ENCODE measurements at places on chromosomes 5 and 9. TPM values are rescaled to one million over a fixed set of nuclear protein-coding genes. Genes with fewer than 3 reads are reported as not detected.

- DNase-seq, result no peak
- no peaks in the 10 kb centered on the region for H3K4me1 ChIP-seq
Observed at GRCh38 chr5:16983972-16984371, 47.9 kb upstream of the MYO10 start.

GRCh38 chr9:87464992-87465378, 32.7 kb upstream of the DAPK1 start:
- no peaks in the 10 kb centered on the region for H3K36me3 ChIP-seq
- H3K27me3 ChIP-seq, result no peaks in the 10 kb centered on the region
- H3K4me3 ChIP-seq, result no peak overlapping the region
- H3K27ac ChIP-seq, result no peak overlapping the region
- DNase-seq, result no peak

DNA sequence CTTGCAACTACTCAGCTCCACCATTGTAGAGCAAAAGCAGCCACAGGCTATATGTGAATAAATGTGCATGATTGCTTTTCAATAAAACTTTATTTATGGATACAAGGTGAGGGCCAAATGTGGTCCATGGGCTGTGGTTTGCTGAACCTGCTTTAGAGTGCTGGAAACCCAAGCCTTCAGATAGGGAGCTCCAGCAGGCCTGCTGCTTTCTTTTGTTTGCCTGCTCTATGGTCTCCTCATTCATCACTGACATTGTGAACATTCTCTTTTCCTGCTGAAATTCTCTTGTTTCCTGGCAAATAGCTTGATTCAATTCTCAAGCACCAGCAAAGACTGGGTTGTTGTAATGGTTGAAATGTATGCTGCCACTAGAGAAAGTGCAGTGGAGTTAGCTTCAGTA, 26.0 kb downstream of the EGFLAM start:
- no peak overlapping the region for H3K27ac ChIP-seq
- DNase-seq, result no peak
- H3K27me3 ChIP-seq, result no peaks in the 10 kb centered on the region
- no peaks in the 10 kb centered on the region for H3K4me1 ChIP-seq
- H3K4me3 ChIP-seq, result no peak overlapping the region

DNA sequence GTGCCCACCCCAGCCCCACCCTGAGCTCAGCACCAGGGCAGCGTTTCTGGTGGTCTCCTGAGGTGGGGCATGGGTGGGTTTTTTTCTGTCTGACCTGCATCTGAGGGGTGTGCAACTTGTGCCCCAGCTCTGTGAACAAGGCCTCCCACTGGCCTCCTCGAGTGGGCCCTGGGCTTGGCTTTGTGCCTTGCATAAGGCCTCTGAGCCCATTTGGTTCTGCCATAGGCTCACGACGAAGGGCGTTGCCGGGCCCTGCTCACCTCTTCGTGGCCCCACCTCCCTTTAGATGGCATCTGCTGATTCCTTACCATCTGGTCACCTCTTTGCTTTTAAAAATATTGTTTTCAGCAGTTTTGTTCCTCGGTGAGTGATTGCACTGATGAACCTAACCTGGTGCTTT, 127.1 kb upstream of the COL5A1 start:
- no peaks in the 10 kb centered on the region for H3K27me3 ChIP-seq
- H3K27ac ChIP-seq, result no peak overlapping the region
- no peak overlapping the region for H3K4me3 ChIP-seq
- H3K4me1 ChIP-seq, result no peaks in the 10 kb centered on the region
- DNase-seq, result no peak

Gene SPATA31E1
- not detected for total RNA-seq

Gene CTXN3
- not detected for total RNA-seq

DNA sequence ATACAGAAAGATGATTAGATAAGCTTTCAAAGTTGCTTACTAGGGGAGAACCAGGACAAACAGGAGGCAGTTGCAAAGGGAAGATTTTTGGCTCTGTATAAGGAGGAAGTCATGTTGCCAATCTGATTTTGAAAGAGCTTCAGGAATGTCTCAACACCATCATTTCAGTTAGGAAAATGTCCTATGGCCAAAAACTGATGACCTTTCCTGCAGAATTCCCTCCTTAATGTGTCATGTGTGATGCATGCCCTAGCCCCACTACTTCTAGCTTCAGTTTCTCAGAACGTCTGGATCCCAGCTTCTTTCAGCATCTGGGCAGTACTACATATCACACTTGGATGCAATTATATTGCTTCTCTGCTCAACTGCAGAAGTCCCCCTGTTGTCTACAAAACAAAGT, 211.5 kb upstream of the NREP start:
- no peaks in the 10 kb centered on the region for H3K36me3 ChIP-seq
- no peaks in the 10 kb centered on the region for H3K27me3 ChIP-seq
- H3K27ac ChIP-seq, result no peak overlapping the region
- H3K4me3 ChIP-seq, result no peak overlapping the region

DNA sequence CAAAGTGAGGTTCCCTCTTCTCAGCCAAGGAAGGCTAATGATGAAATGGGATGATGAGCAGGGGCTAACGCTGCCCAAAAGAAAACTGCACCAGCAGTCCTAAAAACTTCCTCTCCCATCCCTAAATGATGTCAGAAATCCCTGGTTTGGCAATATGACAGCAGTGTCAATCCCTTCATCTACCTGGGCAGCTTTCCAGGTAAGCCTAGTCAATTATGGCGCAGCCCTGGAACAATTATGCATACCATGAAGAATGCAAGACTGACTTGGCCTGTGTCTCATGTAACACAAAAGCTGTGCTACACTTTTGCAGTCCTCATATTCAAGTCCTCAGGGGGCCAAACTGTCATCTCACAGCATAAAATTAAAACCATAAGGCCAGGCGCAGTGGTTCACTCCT, 7.0 kb downstream of the DMGDH start:
- no peak overlapping the region for H3K4me3 ChIP-seq
- no peak for DNase-seq
- H3K4me1 ChIP-seq, result no peaks in the 10 kb centered on the region

DNA sequence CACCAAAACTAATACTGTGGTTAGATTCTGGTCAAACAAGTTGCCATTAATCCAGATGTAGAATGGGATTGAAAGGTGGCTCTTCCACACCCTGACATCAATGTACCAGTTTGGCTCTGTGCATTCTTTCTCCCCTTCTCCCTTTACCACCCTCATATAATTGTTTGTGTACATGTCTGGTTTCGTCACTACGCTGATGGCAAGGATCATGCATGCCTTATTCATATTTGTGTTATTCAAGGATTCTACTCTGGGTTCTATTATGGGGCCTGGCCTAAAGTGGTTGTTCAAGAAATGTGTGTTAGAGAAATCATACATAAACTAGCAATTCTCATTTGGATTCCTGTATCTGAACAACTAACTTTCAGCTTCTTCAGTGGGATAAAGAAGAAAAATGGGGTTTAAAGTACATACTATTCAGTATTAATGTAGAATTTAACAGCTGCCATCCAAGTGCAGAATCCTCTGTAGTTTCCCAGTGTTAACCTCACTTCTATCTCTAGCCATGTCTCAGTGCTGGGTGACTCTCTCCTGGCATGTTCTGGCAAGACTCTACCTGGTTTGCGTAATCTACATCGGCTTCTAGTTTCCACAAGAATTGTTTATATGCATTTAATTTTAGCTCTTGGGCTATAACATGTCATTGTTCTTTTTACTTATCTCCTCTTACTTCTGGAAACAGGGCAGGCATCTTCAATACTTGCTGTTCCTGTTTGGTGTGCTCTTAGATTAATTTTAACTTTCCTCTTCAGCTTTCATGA, 27.9 kb upstream of the CDKN2B start:
- no peaks in the 10 kb centered on the region for H3K36me3 ChIP-seq
- H3K4me1 ChIP-seq, result no peaks in the 10 kb centered on the region
- no peaks in the 10 kb centered on the region for H3K27me3 ChIP-seq
- no peak overlapping the region for H3K27ac ChIP-seq

DNA sequence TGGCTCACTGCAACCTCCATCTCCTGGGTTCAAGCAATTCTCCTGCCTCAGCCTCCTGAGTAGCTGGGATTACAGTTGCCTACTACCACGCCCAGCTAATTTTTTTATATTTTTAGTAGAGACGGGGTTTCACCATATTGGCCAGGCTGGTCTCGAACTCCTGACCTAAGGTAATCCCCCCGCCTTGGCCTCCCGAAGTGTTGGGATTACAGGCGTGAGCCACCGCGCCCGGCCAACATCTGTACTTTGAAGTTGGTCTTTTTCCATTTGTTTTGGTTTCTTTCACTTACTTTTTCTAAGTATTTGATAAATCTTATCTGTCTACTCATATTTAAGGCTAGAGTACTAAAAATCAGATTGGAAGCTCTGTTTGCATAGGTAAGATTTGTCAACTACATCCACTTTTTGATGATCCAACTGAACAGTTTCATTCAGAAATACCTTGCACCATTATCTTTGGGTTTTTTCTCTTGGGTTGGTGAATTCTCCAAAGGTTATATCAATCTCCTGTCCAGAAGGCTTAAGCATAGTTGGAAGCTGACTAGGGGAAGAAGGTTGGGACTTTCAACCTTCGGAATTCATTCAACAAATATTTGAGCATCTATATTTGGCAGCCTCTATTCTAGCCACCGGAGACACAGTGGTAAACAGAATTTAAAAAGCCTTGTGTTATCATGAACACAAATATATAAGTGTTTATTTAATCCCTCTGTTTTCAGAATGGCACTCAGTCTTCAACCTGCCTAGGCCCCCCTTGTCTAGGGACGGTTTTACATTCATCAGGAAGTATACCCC, 489.1 kb downstream of the RAB3C start:
- H3K4me3 ChIP-seq, result no peak overlapping the region
- H3K27ac ChIP-seq, result no peak overlapping the region
- H3K36me3 ChIP-seq, result no peaks in the 10 kb centered on the region
- H3K4me1 ChIP-seq, result no peaks in the 10 kb centered on the region

Gene SLC36A3
- total RNA-seq, result not detected

GRCh38 chr9:18947892-18948339, 85.1 kb downstream of the SAXO1 start:
- H3K4me3 ChIP-seq, result no peak overlapping the region
- H3K36me3 ChIP-seq, result no peaks in the 10 kb centered on the region
- no peaks in the 10 kb centered on the region for H3K27me3 ChIP-seq
- no peaks in the 10 kb centered on the region for H3K4me1 ChIP-seq

Gene GALNT12
- total RNA-seq, result 1.4 TPM

DNA sequence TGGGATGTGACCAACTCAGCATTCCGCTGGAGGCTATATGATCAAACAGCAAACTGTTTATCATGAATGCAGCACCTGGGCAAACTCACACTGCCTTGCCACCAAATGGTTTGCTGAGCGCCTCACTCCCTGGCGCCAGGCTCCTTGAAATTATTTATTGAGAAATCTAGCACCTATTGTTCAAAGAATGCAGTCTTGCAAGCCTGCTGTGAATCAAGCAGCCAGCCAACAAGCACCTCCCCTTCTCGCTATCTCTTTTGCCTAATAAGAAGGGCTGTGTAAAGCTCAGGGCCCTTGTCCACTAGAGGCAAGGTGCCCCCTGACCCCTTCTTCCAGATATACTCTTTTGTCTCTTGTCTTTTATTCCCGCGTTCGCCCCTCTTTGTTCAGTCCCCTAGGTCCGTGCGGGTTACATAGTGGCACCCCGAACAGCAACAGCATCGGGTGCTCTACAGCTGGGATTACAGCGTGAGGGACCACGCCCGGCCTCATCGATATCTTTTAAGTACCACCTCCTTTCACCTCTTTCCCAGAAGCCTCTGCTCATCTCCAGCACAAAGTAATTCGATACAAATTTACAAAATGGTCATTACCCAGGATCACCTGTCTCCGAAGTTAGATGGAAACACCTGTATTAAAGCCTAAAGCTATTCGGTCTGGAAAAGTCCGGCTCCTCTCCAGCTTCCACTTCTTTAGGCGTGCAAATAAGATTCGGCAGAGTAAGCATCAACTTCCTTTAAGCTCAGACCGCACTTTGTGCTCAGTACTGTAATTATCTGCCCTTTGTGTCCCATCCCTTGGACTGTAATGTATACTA, 896 bp downstream of the RIGI start:
- peaks cover 9% of the 10 kb centered on the region for H3K4me1 ChIP-seq
- no peaks in the 10 kb centered on the region for H3K27me3 ChIP-seq
- DNase-seq, result no peak
- H3K4me3 ChIP-seq, result peak overlapping the region; percentile 59
- peak overlapping the region; percentile 85 for H3K27ac ChIP-seq

- H3K4me1 ChIP-seq, result no peaks in the 10 kb centered on the region
- no peak for DNase-seq
- H3K27ac ChIP-seq, result no peak overlapping the region
- no peaks in the 10 kb centered on the region for H3K36me3 ChIP-seq
- H3K27me3 ChIP-seq, result no peaks in the 10 kb centered on the region
- H3K4me3 ChIP-seq, result no peak overlapping the region
Observed at GRCh38 chr5:157172403-157172802, 6.3 kb upstream of the GARIN3 start.

Gene C9
- total RNA-seq, result not detected

DNA sequence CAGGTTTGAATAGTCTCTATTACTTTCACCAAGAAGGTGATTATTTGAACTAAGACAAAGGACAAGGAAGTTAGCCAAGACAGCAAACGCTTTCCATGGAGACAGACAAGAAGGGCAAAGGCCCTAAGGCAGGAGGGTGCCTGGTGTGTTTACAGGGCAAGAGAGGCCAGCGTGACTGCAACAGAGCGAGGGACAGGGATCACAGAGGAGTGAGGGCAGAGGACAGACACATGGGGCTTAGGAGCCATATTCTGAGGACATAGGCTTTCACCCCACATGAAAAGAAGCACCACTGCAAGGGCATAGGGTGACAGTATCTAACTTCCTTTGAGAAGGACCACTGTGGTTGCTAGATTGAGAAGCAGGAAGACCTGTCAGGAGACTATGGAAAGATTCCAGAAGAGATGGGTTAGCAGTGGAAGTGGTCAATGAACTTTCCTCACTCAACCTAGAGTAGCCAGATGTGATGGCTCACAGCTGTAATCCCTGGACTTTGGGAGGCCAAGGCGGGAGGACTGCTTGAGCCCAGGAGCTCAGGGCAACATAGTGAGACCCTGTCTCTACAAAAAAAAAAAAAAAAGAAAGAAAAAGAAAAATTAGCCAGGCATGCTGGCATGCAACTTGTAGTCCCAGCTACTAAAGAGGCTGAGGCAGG, 5.0 kb upstream of the HAVCR1 start:
- no peaks in the 10 kb centered on the region for H3K36me3 ChIP-seq
- DNase-seq, result no peak
- no peaks in the 10 kb centered on the region for H3K27me3 ChIP-seq
- no peak overlapping the region for H3K4me3 ChIP-seq
- H3K4me1 ChIP-seq, result no peaks in the 10 kb centered on the region

GRCh38 chr5:32503261-32503660, 58.7 kb upstream of the ZFR start:
- H3K4me1 ChIP-seq, result peaks cover 12% of the 10 kb centered on the region
- H3K4me3 ChIP-seq, result no peak overlapping the region
- DNase-seq, result no peak
- no peak overlapping the region for H3K27ac ChIP-seq

DNA sequence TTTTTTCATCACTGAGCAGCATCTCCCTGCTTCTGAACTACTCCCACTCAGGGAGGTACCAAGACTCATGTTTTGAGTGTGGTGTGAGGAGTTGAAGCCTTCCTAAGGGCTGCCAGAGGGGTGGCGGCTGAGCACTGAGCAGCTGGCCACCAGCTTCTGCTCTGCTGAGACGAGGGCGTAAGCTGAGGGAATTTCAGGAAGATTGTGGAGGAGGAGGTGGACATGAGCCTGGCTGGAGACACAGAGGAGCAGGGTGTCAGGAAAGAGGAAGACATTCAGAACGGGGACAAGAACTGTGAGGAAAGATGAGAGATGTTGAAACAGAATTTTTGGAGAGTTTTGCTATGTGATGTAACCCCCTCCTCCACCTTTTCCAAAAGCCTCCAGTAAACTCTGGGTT, 7.8 kb downstream of the LCP2 start:
- no peak for DNase-seq
- H3K36me3 ChIP-seq, result no peaks in the 10 kb centered on the region
- no peak overlapping the region for H3K27ac ChIP-seq
- no peak overlapping the region for H3K4me3 ChIP-seq
- peaks cover 9% of the 10 kb centered on the region for H3K4me1 ChIP-seq

All from ovary (tissue), 10 donors.